Activated CD4-positive, alpha-beta T cell treated with anti-CD3 and anti-CD28 coated beads, Interleukin-2, amount 50 U/mL, for 1 hour (primary cell): ENCODE measurements at places on chromosomes 3 and 15.

DNA sequence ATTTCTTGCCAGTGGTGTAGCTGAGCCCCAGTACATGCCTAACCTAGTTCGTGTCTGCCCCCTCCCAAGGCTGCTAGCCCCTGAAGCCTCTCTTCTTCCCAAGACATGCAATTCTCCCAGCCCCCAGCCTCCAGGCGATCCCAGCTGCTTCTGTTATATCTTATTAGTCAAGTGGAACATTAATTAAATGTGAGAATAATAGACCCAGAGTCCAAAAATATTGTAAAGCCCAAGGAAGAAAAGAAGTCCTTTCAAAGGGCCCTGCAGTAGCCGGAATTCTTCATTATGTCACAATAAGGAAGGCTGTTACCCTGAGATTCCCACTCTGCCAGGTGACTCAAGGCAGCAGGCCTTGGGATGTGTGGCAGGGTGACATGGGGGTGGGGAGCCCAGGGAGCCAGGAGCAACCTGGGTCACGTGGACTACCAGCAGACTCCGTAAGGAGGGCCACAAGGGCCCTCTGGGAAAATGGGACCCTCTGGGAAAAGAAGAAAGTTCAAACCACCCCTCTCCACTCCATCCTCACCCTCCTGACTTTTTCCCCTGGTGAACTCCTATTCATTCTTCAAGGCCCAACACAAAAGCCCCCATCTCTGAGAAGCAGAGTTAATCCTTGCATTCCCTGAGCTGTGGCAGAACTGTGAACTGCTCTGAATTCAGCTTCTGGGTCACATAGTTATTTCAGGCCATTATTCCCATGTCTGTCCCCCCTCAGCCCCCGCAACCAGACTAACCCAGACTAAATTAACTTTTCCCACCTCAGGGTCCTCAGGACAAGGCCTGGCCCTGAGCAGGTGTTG is 21.8 kb upstream of the TRH start:
- no peak for DNase-seq

GRCh38 chr3:45145223-45145622 is 955 bp downstream of the CDCP1 start:
- DNase-seq = no peak

DNA sequence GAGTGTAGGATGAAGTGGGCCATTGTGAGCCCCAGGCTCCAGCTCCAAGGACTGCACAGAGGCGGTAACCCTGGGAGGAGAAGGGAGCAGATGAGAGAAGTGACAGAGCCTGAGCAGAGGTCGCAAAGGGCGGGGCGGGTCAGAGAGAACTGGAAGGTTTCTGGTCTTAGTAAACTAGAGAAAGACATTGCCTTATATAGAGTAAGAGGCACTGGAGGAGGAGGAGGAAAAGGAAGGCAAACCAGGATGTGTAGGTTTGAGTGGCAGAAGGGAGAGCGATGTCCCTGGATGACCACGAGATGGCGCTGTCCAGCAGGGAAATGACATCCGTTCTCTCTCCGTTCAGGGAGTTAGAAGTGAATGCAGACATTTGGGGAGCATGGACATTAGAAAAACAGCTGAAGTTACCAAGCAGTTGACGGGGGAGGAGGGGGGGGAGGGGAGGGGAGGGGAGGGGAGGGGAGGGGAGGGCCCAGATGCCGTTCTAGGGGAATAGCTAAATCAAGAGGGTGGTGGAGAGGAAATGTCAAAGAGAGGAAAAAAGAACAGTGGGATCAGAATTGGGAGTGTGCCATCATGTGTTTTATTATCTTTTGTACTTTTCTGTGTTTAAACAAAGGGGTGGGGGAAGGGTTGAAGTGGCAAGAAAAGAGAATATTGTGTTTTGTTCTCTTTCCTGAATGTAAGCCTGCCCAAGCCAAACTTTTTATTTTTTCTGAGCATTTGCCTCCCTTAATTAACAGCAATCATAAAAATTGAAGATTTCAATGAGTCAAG is 48.8 kb downstream of the STARD5 start:
- peak; percentile 68 for DNase-seq

DNA sequence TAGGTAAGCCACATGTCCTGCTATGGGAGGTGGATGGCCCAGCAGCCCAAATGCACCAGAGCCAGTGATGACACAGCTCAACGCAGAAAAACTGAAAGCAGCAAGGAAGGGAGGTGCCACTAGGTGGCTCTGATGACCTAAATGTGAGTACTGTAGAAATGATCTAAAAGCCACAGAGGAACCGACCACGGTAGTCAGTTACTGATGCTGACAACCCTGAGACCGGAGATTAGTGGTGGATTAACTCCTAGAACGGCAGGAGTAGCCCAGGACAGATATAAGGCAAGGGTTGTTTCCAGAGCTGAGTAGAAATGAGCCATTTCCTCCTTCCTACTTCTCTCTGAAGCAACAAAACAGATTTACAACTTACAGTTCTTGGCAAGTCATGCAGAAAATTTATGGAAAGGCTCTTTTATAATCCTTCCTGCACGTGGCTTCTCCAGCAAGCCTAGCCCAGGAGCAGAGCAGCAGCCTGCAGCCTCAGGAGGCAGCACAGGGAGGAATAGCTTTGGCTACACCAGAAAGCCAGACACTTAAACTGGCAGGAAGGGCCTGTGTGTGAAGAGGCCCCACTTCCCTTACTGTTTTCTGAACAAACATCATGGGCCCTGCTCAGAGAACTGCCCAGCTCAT is 13.1 kb downstream of the FBXL22 start:
- DNase-seq = peak; percentile 72

- no peak for DNase-seq
Measured at GRCh38 chr3:191123231-191123630, 75.8 kb upstream of the OSTN start.

- DNase-seq = no peak
Measured at GRCh38 chr3:19190126-19190525, 41.8 kb downstream of the KCNH8 start.

- no peak for DNase-seq
Measured at GRCh38 chr15:25056484-25057425, 102.0 kb downstream of the SNRPN start.
